ENCODE measurements at places on chromosomes 6 and 20. TPM values are rescaled to one million over a fixed set of nuclear protein-coding genes. Genes with fewer than 3 reads are reported as not detected.

NKX2-2 gene
- not detected for total RNA-seq

INSM1 gene
- total RNA-seq: not detected

ENPP4 gene
- 0.59 TPM for total RNA-seq

POPDC3 gene
- total RNA-seq: 7.3 TPM

PHACTR3 gene
- not detected for total RNA-seq

IRAK1BP1 gene
- 3.2 TPM for total RNA-seq

EPHA7 gene
- 0.05 TPM for total RNA-seq

ECT2L gene
- total RNA-seq: 0.20 TPM

NRN1 gene
- total RNA-seq: 0.10 TPM

GSTA2 gene
- total RNA-seq: not detected

ZNF311 gene
- 0.56 TPM for total RNA-seq

HDGFL1 gene
- total RNA-seq: not detected

CCND3 gene
- total RNA-seq: 82.2 TPM

SLC44A4 gene
- not detected for total RNA-seq

GSTA3 gene
- not detected for total RNA-seq

MAP7 gene
- 0.10 TPM for total RNA-seq

ARFGEF3 gene
- total RNA-seq: 0.06 TPM

PRELID3B gene
- total RNA-seq: 19.5 TPM

RIMS1 gene
- not detected for total RNA-seq

GMEB2 gene
- 9.0 TPM for total RNA-seq

MAFB gene
- total RNA-seq: 30.5 TPM

SLC17A1 gene
- total RNA-seq: not detected

LTB gene
- not detected for total RNA-seq

PET117 gene
- total RNA-seq: 8.4 TPM

HELZ2 gene
- 25.2 TPM for total RNA-seq

HINT3 gene
- 5.6 TPM for total RNA-seq

LST1 gene
- not detected for total RNA-seq

PLCB1 gene
- 9.7 TPM for total RNA-seq

ZSCAN31 gene
- total RNA-seq: 10.1 TPM

PDE10A gene
- total RNA-seq: 10.1 TPM

ATP9A gene
- 21.8 TPM for total RNA-seq

SSTR4 gene
- not detected for total RNA-seq

GCNT2 gene
- total RNA-seq: not detected

NTSR1 gene
- not detected for total RNA-seq

PBX2 gene
- 34.1 TPM for total RNA-seq

HLA-DPA1 gene
- total RNA-seq: 2.8 TPM

NRSN1 gene
- total RNA-seq: not detected

PSMA7 gene
- 254 TPM for total RNA-seq

SIRPD gene
- not detected for total RNA-seq

ZNF184 gene
- 2.7 TPM for total RNA-seq

VGLL2 gene
- not detected for total RNA-seq

HLA-DRB1 gene
- total RNA-seq: 0.37 TPM

Data from cardiac ventricle fibroblast (primary cell).